Activated CD8-positive, alpha-beta T cell treated with anti-CD3 and anti-CD28 coated beads for 36 hours (primary cell): ENCODE measurements at places on chromosomes 11 and 22. TPM values are rescaled to one million over a fixed set of nuclear protein-coding genes. Genes with fewer than 3 reads are reported as not detected.

DNA sequence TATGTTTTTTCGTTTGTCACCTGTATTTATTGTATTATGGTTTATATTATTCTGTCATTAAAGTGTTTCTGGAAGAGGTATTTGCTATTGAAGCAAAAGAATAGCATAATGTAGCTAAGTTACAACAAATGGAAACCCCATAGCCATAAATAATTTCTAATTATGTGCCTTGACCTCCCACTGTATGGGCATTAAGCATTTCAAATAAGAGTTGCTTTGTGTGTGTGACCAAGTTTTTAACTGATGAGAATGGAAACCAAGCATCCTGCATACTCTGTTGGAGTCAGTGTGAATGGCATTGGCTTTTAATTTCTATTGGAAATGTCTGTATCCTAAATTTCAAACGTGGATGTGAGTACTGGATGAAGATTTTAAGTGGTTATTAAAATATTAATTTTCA, 61.9 kb upstream of the MYO18B start:
- DNase-seq = no peak

- DNase-seq = no peak
These were observed 69.2 kb downstream of the GALNT18 start for GRCh38 chr11:11552529-11553087.

DNA sequence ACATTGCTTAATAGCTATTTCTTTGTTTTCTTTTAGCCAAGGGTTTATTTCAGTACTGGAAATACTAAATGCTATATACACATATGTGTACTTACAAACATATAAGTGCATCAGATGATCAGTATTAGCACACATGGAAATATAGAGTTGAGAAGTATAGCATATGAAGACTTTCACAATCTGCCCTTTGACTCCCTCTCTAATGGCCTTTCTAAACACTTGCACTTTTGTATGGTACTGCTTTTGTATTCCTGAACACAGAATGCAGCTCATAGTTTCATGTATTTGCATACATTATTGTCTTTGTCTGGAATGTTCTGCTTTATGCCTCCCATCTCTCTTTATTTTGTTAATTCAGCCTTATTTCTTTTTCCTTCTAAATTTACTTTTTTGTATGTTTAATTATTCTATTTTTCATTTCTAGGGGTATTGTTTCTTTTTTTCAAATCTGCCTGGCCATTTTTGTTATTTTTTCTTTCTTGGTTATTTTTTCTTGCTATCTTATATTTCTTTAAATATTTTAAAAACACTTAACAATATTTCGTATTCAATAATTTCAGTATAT, 28.8 kb downstream of the ACER3 start:
- no peak for DNase-seq

DNA sequence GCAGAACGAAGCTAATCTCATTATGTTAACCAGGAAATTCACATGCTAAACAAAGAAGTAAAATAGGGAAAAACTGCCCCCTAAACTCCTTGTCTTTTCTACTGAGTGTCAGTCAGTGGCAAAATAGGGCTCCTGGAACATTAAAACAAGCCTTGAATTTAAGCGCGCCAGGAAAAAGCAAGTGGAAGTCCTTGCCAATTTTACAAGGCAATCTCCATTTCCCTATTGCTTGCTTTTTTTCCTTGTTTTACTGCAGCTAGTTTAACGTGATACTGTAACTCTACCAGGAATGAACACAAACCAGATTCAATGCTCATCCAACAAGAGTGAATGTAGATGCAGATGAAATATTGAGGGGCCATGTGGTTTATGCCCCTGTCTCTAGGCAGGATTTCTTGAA, 28.1 kb upstream of the KIRREL3 start:
- no peak for DNase-seq

- DNase-seq = no peak
These were observed 1.1 kb downstream of the APLP2 start for GRCh38 chr11:130070846-130071200.

GRCh38 chr11:66845876-66846212, 2.6 kb downstream of the RCE1 start:
- DNase-seq = no peak

OR5AP2 gene
- not detected for total RNA-seq

SLC6A5 gene
- total RNA-seq = not detected

FAT3 gene
- not detected for total RNA-seq
